ENCODE measurements at places on chromosomes 5 and 9.

GRCh38 chr9:95100071-95100627 lies 217.4 kb downstream of the FANCC start:
- no peak for DNase-seq

- no peak for DNase-seq
Observed at GRCh38 chr5:132270706-132271105, 13.2 kb downstream of the PDLIM4 start.

DNA sequence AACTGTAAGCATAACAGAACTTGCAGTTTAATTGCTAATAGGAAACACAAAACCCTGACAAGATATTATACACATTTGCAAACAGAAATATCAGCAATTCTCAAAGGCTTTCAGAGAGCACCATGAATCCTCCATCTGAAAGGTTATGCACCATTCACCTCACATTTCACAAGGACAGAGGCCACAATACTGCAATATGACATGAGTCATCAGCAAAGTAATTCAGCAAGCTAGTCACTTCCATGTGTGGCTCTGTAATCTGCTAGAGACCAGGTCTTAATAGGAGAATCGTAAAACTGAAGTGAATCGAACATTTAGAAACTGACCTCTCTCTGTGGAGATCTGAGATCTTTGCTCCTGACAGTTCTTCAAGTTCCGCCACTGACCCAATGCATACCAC lies 28.3 kb downstream of the IARS1 start:
- no peak for DNase-seq

- DNase-seq, result no peak
Observed at GRCh38 chr9:110153431-110153830, 54.5 kb downstream of the C9orf152 start.

- DNase-seq, result peak; percentile 69
Observed at GRCh38 chr5:139638090-139638735, 9.9 kb upstream of the CXXC5 start.

- DNase-seq, result no peak
Observed at GRCh38 chr5:139686706-139687441, 38.7 kb downstream of the CXXC5 start.

GRCh38 chr5:31362529-31362900 lies 169.0 kb downstream of the CDH6 start:
- no peak for DNase-seq

- DNase-seq, result no peak
Observed at GRCh38 chr9:121946465-121946864, 146.6 kb downstream of the TTLL11 start.

DNA sequence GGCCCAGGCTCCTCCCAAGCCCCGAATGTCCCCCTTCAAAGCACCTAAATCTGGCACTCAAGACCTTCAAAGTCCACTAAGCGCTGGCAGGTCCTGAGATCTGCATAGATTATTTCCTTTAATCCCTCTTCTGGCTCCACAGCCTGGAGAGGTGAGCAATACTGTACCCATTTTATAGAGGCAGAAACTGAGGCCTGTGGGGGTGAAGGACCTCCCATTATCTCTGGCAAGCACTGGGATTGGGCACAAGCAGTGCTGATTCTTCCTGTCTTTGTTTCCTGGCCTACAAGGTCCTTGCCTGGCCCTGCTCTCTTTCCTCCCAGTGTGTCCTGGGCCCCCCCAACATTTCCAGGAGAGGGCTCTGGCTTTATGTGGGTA lies 252.3 kb downstream of the PBX3 start:
- no peak for DNase-seq
